ENCODE measurements at places on chromosomes 6 and 20.

DNA sequence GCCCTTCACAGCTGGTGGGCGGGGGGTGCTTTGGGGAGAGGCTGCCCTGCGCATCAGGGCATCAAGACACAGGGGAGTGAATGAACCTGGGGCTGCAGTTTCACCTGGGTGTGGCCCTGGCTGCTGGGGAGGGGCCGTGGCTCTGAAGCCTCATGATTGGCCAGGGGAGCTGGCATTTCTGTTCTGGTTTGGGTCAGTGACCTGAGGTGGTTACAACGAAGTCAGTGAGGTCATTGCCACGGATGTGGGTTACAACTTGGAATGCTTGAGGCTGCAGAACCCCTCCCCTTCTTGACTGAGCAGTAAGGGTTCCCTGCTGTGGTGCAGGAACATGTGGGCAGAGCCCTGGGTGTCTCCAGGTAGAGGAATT is 3.0 kb downstream of the TCEA2 start:
- peak; percentile 61 for DNase-seq

DNA sequence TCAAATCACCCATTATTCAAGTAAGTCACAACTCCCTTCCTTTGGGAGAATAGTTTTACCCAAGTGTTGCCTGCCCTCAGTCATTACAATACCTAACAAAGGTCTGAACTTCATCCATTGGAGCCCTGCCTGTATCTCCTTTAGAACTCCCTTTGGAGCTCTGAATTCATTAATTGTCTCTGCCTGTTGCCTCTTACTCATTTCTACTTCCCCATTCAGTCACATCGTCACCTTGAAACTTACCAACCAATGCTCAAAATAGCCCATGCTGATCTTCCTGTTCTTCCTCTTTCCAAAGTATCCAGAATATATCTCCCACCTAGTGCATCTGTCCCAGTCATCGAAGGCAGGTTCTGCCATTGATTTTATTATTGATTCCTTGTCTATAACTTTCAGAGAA is 120.7 kb upstream of the ADGRF1 start:
- DNase-seq, result no peak

GRCh38 chr6:167698540-167698939 is 128.2 kb upstream of the AFDN start:
- DNase-seq, result no peak

DNA sequence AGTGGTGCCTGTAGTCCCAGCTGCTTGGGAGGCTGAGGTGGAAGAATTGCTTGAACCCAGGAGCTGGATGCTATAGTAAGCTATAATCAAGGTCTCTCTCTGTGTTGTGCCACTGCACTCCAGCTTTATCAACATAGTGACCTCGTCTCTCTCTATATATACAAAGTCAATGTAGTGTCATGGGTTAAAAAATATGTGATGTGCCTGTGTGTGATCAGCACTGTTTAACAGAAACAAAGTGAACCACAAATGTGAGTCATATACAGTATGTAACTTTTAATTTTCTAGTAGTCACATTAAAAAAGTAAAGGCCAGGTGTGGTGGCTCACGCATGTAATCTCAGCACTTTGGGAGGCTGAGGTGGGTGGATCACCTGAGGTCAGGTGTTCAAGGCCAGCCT is 85.3 kb upstream of the RNF24 start:
- DNase-seq, result no peak

- DNase-seq, result no peak
Measured at GRCh38 chr6:4928426-4928825, 75.4 kb downstream of the RPP40 start.

GRCh38 chr6:113500221-113500620 is 356.9 kb upstream of the MARCKS start:
- DNase-seq, result no peak

GRCh38 chr6:146913842-146914488 is 290.3 kb upstream of the STXBP5 start:
- DNase-seq, result peak; percentile 17

GRCh38 chr20:60210779-60211617 is 252.8 kb downstream of the CDH26 start:
- DNase-seq, result peak; percentile 16

DNA sequence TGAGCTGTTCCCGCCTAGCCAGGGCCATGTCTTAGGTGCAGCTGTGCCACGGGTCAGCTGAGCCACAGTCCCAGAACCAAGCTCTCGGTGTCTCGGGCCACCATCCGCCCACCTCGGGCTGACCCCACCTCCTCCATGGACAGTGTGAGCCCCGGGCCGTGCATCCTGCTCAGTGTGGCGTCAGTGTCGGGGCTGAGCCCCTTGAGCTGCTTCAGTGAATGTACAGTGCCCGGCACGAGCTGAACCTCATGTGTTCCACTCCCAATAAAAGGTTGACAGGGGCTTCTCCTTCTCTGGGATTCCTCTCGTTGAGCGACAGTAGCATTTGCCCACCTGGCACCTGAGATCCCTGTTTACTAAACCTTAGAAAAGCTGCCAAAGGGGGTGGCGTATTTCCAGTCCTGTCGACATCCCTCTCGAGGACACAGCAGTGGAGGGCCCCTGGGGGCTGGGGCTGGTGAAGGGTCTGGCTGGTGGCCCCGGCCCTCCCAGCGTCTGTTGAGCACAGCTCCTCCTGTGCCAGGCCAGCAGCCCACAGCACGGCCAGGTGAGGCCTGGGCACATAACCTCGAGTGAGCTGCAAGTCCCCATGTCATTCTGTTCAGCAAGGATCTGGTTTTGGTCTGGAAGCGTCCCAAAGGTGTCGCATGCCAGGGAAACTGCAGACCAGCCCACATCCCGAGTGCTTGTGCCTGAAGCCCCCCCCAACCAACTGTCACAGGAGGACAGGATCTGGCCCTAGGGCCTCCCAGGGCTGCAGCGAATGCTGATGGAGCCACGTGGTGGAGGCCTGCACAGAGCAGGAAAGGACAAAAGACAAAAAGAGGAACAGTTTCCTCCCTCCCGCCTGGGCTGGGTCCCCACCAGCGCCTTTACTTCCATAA is 21.2 kb upstream of the PYGB start:
- no peak for DNase-seq

DNA sequence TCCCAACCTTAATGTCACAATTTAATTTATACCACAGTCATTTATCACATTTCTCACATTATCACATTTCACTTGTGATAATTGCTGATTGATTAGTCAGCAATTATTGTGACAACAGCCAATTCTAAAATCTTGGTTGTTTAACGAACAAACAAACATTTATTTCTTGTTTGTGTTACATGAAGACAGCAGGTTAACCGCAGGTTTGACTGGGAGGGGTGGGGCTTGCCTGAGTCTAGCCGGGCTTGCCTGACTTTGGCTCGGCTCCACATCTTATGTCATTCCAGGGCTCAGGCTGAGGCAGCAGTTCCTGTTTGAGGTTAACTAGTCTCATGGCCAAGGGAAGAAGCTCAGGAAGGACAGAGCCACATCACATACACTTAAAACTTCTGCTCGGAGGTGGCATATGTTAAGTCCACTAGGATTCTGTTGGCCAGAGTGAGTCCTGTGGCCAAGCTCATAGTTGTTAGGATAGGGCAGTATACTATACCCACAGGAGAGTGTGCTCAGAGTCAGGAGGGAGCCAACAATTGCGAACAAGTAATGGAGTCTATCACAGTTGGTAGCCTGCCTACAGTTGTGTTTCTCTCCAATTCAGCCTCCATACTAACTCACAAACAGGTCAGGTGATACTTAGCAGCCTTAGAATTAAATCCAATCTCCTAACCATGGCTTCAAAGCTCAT is 90.0 kb upstream of the IFNGR1 start:
- no peak for DNase-seq

DNA sequence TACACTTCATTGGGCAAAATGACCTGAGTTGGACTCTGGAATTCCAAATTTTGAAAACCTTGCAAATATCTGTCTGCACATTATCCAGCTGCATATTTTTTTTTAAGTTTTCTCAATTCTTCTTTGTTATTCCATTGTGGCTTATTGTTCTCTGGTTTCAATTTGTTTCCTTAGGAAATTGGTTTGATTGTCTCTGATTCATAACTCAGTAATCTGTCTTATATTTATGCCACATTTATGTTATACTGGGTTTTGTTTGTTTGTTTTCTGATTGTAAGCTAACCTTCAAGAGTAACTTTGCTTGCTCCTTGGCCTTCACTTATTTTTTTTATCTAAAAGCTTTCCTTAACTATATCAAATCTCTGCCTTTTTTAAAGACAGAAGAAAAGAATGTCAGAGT is 193.3 kb upstream of the PLCB4 start:
- no peak for DNase-seq

DNA sequence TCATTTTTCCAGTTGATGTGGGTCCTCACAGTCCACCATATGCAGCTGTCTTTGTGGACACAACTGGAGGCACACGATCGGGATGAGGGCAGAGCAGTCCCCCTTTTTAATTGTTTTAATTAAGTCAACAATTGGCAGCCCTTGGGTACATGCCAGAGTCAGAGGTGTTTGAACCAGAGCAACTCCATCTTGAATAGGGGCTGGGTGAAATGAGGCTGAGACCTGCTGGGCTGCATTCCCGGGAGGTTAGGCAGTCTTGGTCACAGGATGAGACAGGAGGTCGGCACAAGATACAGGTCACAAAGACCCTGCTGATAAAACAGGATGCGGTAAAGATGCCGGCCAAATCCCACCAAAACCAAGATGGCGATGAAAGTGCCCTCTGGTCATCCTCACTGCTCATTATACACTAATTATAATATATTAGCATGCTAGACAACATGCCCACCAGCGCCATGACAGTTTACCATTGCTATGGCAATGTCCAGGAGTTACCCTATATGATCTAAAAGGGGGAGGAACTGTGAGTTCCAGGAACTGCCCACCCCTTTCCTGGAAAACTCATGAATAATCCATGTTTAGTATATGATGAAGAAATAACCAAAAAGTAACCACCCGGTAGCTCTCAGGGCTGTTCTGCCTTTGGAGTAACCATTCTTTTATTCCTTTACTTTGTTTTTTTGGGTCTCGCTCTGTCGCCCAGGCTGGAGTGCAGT is 31.8 kb upstream of the BLCAP start:
- no peak for DNase-seq

GRCh38 chr6:102085257-102085656 is 691.7 kb downstream of the GRIK2 start:
- no peak for DNase-seq

DNA sequence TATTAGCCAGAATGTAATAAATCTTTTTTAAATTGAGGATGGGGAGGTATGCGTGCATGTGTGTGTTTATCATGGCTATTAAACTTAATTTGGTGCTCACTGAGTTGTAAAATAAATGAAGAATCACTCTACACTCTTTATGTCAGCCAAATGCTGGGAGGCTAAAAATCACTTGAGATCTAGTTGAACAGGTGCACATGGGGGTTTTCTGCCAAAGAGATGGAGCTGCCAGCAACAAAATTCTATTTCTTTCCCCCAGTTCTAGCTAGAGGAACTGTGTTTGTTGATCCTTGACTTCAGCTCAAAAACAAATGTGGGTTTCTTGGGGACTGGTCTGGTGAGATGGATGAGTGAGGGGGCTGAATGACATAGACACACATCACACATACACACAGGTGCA is 183.3 kb upstream of the BTBD3 start:
- no peak for DNase-seq

- DNase-seq, result no peak
Measured at GRCh38 chr20:49811825-49812506, 662 bp upstream of the SLC9A8 start.

DNA sequence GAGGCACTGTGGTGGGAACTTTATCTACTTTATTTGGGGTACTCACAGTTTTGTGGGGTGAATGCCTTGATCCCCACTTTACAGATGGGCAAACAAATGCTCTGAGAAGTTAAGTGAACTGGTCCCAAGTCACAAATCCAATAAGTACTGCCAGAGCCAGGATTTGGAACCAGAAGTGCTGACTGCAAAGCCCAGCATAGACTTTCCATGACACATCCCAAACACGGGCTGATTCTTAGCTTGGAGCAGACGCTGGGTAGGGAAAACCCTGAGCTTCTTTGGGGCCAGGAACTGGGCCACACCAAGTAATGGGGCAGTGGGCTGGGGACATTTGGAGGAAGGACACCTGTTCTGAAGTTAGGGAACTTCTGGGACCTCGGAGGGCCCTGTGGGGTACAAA is 20.3 kb downstream of the RIN2 start:
- no peak for DNase-seq

- no peak for DNase-seq
Measured at GRCh38 chr6:138609801-138610430, 110.6 kb upstream of the NHSL1 start.

DNA sequence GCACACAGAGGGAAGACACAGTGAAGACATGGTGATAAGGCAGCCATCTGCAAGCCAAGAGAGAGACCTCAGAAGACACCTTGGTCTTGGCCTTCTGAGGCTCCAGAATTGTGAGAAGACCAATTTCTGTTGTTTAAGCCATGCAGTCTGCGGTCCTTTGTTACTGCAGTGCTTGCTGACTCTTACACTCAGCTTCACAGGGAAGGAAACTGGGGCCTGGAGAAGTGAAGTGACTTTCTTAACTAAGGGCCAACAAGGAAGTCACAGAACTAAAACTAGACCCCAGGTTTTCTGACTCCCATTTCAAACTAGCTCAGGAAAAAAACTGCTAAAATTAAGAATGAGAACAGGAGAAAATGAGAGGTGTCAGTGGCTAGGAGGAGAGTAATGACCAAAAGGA is 74.3 kb downstream of the TNFRSF21 start:
- DNase-seq, result no peak

GRCh38 chr6:52208612-52209011 is 22.4 kb downstream of the IL17A start:
- no peak for DNase-seq

GRCh38 chr6:21438237-21438985 is 155.1 kb upstream of the SOX4 start:
- DNase-seq, result peak; percentile 49

DNA sequence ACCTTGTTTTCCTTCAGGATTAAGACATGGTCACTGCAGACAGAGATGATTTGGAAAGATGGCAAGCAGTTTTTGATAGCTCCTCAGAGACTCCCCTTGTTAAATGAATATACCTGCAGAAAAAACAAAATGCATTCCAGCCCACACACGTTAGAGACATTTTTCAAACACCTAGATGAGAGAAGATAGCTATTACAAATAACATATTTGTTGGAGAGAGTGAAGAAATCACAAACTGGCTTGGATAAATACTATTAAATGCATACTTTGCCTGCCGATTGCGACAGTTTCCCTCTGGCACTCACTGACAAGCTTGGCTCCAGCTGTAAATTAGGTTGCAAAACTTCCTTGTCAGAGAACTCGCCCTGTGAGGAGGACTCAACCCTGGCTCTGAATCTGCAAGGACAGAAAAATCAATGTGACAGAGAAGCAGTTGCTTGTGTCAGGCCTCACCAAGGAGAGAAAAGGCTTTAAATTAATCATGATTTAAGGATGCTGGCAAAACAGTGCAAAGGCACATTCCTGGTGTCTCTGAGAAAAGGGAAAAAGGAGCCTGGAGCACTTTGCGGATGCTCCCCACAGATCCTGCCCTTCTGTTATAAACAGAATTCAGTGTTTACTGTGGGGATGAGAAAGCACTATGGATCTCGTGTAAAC is 423.7 kb upstream of the MARCKS start:
- no peak for DNase-seq
